IPS DF 6.9 (cell line): ENCODE measurements at places on chromosomes 13 and 19.

GRCh38 chr19:17604372-17605025, 49.0 kb downstream of the COLGALT1 start:
- no peaks in the 10 kb centered on the region for H3K36me3 ChIP-seq
- peaks cover 2% of the 10 kb centered on the region for H3K4me1 ChIP-seq
- no peak overlapping the region for H3K4me3 ChIP-seq
- H3K27ac ChIP-seq: no peak overlapping the region

DNA sequence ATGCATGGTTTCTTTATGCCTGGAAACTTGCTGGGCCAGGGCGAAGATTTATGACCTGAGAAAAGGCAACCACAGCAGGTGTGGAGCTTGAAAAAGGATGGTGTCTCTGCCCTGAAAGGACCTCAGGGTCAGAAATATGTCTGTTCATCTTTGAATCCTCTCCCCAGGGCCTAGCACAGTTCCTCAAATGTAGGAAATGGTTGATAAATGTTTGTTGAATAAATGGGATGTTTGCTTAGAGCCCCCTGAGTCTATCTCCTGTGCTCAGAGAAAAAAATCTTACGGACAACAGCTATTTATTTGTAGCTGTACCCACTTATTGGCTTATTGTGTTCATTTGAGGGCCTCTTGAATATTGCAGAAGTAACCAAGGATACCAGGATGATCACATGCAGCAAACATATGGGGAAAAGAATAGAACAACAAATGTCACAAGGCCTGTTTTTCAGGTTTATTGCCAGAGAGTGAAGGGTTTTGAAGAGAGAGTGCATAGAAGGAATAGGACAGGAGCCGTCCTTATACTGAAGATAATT, 114.5 kb downstream of the KLF5 start:
- H3K27ac ChIP-seq: no peak overlapping the region
- no peak overlapping the region for H3K4me3 ChIP-seq
- H3K27me3 ChIP-seq: no peaks in the 10 kb centered on the region
- H3K36me3 ChIP-seq: no peaks in the 10 kb centered on the region
- no peak for DNase-seq

GRCh38 chr13:106042996-106043581, 492.4 kb downstream of the EFNB2 start:
- no peak overlapping the region for H3K4me3 ChIP-seq
- H3K27me3 ChIP-seq: no peaks in the 10 kb centered on the region
- H3K4me1 ChIP-seq: no peaks in the 10 kb centered on the region
- H3K36me3 ChIP-seq: no peaks in the 10 kb centered on the region

DNA sequence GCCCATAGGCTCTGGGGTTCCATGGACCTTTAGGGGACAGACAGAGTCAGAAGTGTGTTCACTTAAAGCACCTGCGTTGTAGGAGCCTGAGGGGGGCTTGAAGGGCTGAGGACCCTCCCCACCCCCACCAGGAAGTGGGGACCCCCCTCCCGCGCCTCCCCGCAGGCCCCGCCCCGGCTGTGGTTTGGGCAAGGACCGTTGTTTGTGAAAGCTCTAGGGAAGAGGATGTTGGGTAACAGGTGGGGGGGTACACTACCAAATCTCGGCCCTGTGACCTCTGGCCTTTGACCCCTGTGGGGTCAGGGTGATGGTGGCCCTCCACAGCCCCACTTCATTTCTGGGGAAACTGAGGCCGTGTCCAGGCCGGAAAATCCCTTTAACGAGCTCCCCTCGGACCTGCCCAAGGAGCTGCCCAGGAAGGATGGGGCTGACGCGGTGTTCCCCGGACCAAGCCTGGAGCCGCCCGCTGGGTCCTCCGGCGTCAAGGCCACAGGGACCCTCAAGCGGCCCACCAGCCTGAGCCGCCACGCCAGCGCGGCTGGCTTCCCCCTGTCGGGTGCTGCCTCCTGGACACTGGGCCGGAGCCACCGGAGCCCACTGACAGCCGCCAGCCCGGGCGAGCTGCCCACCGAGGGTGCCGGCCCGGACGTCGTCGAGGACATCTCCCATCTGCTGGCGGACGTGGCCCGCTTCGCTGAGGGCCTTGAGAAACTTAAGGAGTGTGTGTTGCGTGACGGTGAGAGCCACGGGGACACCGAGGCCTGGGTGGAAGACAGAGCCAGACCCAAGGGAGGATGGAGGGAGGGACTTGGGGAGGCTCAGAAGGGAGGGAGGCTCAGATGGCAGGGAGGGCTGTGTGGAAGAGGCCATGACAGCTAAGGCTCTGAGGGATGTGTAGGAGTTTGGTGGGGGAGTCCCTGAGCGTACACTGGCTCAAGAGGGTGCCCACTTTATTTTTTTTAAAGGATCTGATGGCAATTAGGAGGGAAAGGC, 1.3 kb downstream of the ARHGAP45 start:
- H3K4me1 ChIP-seq: peaks cover 10% of the 10 kb centered on the region
- no peaks in the 10 kb centered on the region for H3K27me3 ChIP-seq
- no peaks in the 10 kb centered on the region; the same call in 1 of the 2 replicates for H3K36me3 ChIP-seq

- DNase-seq: no peak
- H3K27ac ChIP-seq: no peak overlapping the region
- H3K4me3 ChIP-seq: no peak overlapping the region
- peaks cover 2% of the 10 kb centered on the region; the same call in 1 of the 2 replicates for H3K36me3 ChIP-seq
Observed at GRCh38 chr13:39052944-39053343, 14.7 kb downstream of the NHLRC3 start.

GRCh38 chr13:70189981-70190380, 81.7 kb upstream of the KLHL1 start:
- H3K4me1 ChIP-seq: no peaks in the 10 kb centered on the region
- H3K36me3 ChIP-seq: no peaks in the 10 kb centered on the region
- no peak overlapping the region for H3K27ac ChIP-seq
- no peak for DNase-seq

GRCh38 chr13:26225896-26226617, 3.9 kb upstream of the RNF6 start:
- H3K4me3 ChIP-seq: no peak overlapping the region
- H3K27me3 ChIP-seq: no peaks in the 10 kb centered on the region
- H3K27ac ChIP-seq: no peak overlapping the region

DNA sequence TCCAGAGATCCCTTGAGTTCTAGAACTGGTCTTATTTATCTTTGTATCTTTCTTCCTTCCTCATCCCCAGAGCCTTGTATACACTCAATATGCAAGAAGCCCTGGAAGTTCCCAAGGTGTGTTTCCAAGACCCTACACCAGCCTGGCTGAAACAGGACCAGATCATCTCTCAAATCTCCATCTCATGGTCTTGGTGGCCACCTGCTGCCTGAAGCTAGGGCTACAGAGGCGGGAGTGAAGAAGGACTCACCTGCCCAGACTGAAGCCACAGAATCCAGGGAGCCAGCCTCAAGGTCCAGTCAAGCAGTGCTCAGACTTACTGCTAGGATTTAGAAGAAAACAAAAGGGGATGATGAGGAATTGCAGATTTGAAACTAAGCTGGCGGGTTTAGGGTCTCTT, 6.1 kb upstream of the CYSLTR2 start:
- H3K4me3 ChIP-seq: no peak overlapping the region
- DNase-seq: no peak
- no peak overlapping the region for H3K27ac ChIP-seq
- H3K36me3 ChIP-seq: no peaks in the 10 kb centered on the region

- H3K4me1 ChIP-seq: no peaks in the 10 kb centered on the region
- no peaks in the 10 kb centered on the region for H3K27me3 ChIP-seq
- no peak for DNase-seq
- H3K36me3 ChIP-seq: no peaks in the 10 kb centered on the region
- H3K4me3 ChIP-seq: no peak overlapping the region
Observed at GRCh38 chr13:97736436-97736835, 217.0 kb upstream of the IPO5 start.

DNA sequence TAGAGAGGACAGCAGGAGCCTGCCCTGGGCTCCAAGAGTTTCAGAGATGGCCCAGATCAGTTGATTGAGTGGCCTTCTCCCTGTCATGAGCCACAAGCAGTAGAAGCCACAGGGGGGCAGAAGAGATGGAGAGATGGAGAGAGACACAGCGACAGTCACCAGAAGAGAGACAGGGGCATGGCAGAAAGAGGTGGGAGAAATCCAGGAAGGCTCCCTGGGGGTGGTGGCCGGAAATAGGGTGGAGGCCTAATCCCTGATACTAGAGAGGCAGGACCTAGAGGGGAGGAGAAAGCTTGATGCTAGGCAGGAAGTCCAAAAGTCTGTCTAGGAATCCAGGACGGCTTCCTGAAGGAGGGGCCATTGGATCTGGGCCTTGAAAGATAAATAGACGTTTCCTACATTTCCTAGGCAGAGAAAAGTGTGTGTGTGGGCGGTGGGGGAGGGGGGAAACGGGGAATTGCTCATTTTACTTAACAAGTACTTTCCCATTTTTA, 9.6 kb upstream of the TPM4 start:
- no peaks in the 10 kb centered on the region for H3K36me3 ChIP-seq
- no peaks in the 10 kb centered on the region for H3K27me3 ChIP-seq
- H3K4me3 ChIP-seq: no peak overlapping the region
- peaks cover 4% of the 10 kb centered on the region for H3K4me1 ChIP-seq
- DNase-seq: no peak
- no peak overlapping the region for H3K27ac ChIP-seq

GRCh38 chr19:49229416-49229815, 71.8 kb downstream of the TRPM4 start:
- no peaks in the 10 kb centered on the region for H3K4me1 ChIP-seq
- H3K27me3 ChIP-seq: no peaks in the 10 kb centered on the region
- no peak overlapping the region for H3K4me3 ChIP-seq
- DNase-seq: no peak
- H3K27ac ChIP-seq: no peak overlapping the region

DNA sequence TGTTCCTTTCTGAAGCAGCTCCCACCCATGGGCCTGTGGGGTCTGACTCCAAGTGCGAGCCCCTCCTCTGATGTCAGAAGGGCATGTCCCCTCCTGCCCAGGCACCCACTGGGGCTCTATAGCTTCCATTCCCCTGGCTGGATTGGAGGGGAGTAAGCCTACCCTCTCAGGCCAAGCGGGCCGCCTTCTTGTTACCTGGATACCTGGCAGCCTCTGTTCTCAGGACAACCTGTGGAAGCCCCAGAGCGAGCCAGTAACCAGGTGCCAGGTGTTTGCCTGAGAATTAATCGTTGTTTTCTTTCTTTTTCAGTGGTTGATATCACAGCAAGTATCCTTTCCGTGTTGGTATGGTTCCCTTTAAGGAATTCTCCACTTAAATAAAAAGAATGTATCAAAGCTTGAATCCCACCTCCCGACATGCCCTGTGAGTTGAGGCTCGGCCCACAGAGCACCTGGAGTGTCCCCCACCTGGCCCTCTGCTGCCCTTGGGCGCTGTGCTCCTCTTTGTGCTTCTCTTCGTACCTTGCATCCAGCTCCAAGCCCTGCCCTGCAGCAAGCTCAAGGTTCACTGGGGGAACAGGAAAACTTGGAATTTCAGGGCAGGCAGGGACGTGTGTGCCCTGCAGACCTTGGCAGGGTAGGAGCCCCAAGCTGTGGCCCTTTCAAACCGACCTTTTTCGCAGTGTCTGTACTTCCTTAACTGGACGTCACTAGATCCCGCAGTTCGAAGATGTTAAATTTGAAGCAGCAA, 15.0 kb downstream of the MAU2 start:
- DNase-seq: no peak
- peaks cover 13% of the 10 kb centered on the region for H3K36me3 ChIP-seq
- H3K27me3 ChIP-seq: no peaks in the 10 kb centered on the region
- H3K27ac ChIP-seq: no peak overlapping the region

GRCh38 chr19:47186446-47187334, 44.3 kb downstream of the BBC3 start:
- no peak overlapping the region for H3K27ac ChIP-seq
- H3K4me3 ChIP-seq: no peak overlapping the region
- H3K36me3 ChIP-seq: peaks cover 11% of the 10 kb centered on the region; the same call in 1 of the 2 replicates
- no peak for DNase-seq
- H3K4me1 ChIP-seq: no peaks in the 10 kb centered on the region
- H3K27me3 ChIP-seq: no peaks in the 10 kb centered on the region

GRCh38 chr13:37403776-37404527, 194.6 kb downstream of the POSTN start:
- H3K36me3 ChIP-seq: no peaks in the 10 kb centered on the region
- DNase-seq: no peak
- H3K27me3 ChIP-seq: no peaks in the 10 kb centered on the region
- H3K4me3 ChIP-seq: no peak overlapping the region
- H3K27ac ChIP-seq: no peak overlapping the region

- H3K27ac ChIP-seq: no peak overlapping the region
- H3K4me1 ChIP-seq: no peaks in the 10 kb centered on the region
- H3K4me3 ChIP-seq: no peak overlapping the region
- no peak for DNase-seq
- H3K27me3 ChIP-seq: no peaks in the 10 kb centered on the region
Observed at GRCh38 chr13:32415019-32415418, 12.9 kb downstream of the N4BP2L1 start.

DNA sequence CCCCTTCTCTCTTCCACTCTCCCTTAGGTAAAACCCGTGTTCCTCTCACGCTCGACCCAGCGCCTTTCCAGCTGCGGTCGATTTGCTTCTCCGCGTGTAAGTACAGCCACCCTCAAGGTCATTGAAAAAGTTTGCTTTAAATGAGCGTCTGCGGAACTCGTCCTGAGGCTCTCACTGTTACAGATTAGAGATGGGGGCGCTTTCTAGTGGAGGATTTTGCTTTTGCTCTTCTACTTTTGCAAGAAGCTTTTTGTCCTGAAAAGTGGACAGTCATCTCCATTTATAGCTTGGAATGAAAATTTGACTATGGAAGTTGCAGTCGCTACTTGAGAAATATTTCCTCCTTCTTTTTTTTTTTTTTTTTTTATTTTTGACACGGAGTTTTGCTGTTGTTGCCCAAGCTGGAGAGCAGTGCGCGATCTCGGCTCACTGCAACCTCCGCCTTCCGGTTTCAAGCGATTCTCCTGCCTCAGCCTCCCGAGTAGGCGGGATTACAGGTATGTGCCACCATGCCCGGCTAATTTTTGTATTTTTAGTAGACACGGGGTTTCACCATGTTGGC, 595 bp upstream of the RAB20 start:
- no peaks in the 10 kb centered on the region for H3K36me3 ChIP-seq
- DNase-seq: no peak
- no peak overlapping the region for H3K27ac ChIP-seq
- peaks cover 4% of the 10 kb centered on the region; the same call in 1 of the 2 replicates for H3K4me1 ChIP-seq
- peak overlapping the region; percentile 48; the same call in 1 of the 2 replicates for H3K4me3 ChIP-seq

DNA sequence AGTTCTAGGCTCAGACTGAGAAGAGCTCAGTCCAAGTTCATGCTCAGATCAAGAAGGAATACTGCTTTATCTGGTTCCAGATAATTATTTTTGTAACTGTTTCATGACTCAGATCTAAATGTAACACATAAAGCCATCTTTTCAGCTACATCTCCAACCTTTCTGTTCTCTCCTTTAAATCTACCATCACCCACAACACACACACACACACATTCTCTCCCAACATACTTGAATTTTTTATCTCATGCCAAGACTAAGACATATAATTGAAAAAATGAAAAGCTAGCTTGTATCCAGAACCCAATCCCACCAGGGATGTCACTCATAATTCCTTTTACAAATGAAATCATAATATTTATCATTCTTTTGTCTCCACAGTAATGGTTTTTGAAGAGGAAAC, 7.6 kb downstream of the KATNAL1 start:
- DNase-seq: no peak
- H3K27me3 ChIP-seq: no peaks in the 10 kb centered on the region
- no peaks in the 10 kb centered on the region for H3K4me1 ChIP-seq
- no peak overlapping the region for H3K4me3 ChIP-seq
- H3K36me3 ChIP-seq: no peaks in the 10 kb centered on the region

- no peak overlapping the region for H3K27ac ChIP-seq
- peak overlapping the region; percentile 64; the same call in 1 of the 2 replicates for H3K4me3 ChIP-seq
- no peak for DNase-seq
- H3K27me3 ChIP-seq: no peaks in the 10 kb centered on the region
Observed at GRCh38 chr19:48713864-48714755, 5.4 kb downstream of the MAMSTR start.
